NCI-H82 (cell line): ENCODE measurements at places on chromosomes 2 and 18.

DNA sequence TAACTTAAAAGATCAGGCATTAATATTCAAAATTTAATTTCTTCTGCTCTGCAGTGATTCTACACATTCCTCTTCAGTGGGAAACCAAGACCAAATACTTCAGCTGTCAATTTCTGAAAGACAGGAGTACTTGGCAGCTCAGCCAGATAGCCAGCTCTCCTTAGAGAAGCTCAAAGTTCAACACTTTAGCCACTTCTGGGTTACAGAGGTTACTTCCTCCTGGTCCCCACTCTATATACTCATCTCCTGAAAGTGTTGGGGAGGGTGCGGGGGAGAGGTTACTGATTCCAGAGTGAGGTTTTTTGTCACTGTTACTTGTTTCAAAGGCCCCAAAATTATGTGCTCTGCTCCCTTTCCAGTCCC lies 4.1 kb downstream of the CYTIP start:
- no peak for DNase-seq

- no peak for DNase-seq
Measured at GRCh38 chr2:214203214-214203613, 207.6 kb upstream of the VWC2L start.

DNA sequence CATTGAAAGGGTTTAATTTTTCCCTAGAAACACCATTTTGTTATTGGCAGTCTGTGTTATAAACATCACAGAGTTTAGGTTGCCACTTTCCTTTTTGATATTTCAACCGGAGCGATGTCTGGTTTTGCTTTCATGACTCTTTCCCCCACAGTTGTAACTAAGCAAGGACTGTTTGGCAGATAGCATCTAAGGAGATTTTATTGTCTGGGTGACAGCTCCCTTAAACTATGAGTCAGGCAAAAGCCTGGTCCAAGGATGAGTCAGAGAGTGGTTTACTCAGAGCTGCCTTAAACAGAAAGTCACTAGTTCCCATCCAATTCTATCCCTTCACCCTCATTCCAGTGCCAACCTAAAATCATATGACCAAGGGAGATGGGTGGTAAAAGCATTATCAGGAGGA lies 341.6 kb upstream of the VWC2L start:
- DNase-seq = peak; percentile 81

GRCh38 chr2:62672601-62673000 lies 32.9 kb upstream of the EHBP1 start:
- DNase-seq = no peak

DNA sequence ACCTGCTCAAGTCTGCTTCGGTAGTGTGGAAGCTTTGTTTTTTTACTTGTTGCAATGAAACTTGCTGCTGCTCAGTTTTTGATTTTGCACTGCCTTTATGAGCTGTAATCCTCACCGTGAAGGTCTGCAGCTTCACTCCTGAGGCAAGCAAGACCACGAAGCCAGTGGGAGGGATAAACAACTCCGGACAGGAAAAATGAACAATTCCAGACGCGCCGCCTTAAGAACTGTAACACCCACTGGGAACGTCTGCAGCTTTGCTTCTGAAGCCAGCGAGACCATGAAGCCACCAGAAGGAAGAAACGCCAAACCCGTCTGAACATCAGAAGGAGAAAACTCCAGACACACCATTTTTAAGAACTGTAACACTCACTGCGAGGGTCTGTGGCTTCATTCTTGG lies 245.7 kb upstream of the REG3G start:
- DNase-seq = peak; percentile 29

- DNase-seq = peak; percentile 16
Measured at GRCh38 chr18:6414723-6415417, at the start of gene L3MBTL4. Gene L3MBTL4 (minus strand): TSS chr18:6414911. CDS start chr18:6311625, 103,286 bp downstream.

DNA sequence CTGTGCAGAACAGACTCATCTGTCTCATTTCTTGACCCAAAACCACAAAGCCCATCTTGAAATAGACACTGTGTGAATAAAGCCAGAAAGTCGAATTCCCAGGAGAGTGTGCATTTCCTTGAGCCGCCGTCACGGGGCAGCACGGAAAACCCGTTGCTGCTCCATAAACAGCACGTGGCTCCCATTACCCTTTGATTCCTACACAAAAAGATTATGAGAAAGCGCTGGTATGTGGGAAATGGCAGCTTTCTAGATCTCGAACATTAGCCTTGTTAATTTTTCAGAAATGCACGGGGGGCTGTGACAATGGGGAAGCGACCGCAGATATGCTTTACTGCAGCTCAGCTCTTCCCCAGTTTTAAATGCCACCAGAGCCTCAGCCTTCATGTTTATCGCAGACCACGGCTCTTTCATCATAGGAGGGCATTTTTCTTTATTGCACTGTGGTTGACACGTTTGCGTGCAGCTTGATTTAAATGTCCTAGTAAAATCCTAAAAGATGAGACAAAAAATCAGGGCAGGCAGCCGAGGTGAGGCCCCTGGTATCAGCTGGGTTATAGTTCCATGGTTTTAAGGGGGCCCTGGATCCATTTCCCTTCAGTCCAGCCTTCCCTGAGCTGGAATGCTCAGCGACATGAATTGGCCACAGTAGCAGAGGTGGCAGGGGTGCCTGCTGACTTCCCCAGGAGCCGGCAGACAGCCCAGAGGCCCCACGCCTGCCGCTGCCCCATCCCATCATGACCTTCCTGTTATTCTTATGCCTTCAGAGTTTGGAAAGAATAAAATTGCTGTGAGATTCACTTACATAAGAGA lies 249.3 kb downstream of the NDUFA10 start:
- no peak for DNase-seq

- DNase-seq = no peak
Measured at GRCh38 chr2:134154246-134154645, 99.6 kb upstream of the MGAT5 start.

GRCh38 chr2:14751581-14751980 lies 119.1 kb downstream of the LRATD1 start:
- no peak for DNase-seq

DNA sequence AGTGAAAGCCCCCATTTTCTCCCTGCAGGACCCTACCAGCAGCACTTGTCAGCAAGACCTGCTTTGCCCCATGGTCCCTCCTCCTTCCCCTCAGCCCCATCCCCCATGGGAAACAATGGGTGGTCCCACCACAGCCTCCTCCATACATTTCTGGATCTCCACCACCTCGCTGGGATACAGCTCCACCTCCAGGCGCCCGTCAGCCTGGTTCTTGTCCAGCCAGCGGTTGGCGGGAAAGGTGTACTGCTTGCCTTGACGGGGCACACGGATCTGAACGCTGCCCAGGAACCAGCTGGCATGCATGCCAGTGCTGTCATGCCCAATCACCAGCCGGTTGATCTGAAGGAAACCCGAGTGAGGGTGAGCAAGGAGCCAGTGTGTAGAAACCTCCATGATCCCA lies 90.9 kb downstream of the LOXHD1 start:
- no peak for DNase-seq

- DNase-seq = no peak
Measured at GRCh38 chr18:3611313-3612090, 161.5 kb downstream of the TGIF1 start.

DNA sequence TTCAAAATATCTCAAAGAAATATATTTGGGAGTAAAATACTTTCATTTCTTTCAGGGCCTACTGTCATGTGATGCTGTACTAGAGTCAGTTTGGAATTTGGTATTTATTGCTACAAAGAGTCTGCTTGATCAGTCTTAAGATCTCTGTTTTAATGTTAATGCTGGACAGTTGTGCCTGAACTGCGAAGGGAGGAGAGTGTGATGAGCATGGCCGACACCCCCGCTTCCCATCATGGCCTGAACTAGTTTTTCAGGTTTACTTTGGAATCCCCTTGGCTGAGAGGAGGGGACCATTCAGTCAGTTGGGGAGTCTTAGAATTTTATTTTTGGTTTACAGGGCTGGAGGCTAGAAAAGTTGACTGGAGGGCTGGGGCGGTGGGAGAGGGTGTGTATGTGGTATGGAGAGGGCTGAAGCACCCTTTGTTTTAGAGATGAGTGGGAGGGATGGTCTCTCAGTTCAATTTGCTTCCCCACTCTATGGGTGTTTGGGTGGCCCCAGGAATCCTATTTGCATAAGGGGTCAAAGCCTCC lies 20.9 kb upstream of the TEX44 start:
- DNase-seq = no peak

- no peak for DNase-seq
Measured at GRCh38 chr2:177759443-177759842, 313.1 kb downstream of the PDE11A start.

- no peak for DNase-seq
Measured at GRCh38 chr2:225694664-225695063, 295.2 kb downstream of the NYAP2 start.

DNA sequence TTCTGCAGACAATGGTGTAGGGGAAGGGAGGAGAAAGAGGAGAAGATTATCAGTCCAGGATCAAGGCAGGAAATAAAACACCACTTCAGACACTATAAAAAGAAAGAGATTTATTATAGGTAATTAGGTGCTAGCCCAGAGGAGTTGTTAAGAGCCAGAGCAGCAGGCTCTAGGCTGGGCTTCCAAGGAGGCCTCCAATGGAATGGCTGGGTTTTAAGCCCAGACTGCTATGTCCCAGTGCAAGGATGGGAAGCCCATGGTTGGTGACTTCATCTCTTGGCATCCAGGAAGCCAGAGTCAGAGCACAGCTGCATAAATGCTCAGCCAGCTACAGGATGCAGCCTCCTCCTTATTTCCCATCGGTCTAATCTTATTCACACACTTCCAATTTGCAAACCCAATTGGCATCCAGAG lies 95.6 kb downstream of the LAMA3 start:
- DNase-seq = no peak

DNA sequence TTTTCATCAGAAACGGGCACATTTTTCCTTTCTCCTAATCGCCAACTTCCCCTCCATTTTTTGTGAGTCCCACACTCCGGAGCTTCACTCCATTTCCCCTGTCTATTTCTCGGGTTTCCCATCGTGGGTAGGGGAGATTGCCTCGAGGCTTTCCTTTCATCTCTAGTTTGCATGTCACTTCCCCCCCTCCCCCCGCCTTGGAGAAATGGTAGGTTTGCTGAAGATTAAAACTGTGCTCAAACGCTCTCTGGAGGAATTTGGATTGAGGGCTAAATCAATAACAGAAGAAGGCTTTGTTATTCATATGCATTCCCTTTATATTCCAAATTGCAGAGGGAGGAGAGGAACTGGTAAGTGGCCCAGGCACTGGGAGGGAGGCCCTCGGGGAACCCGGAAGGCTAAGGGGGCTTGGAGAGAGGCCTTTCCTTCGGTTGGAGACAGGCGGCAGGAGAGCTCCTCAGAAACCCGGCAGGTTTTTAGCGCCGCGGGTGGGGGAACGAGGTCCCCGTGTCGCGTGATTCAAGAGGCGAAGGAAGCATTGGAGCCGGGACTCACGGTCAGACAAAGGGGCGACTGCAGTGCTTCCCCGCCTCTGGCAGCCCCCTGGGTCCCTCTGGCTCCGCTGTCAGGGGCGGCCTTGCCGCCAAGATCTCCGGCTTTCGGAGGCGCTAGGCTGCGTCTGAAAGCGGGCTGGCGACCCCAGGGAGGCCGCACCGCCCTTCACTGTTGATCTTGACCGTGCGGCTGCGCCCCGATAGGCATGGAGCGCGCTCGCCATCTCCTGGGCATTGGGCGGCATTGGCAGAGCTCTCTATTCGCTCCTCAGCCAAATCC lies 2.4 kb upstream of the HOXD12 start:
- DNase-seq = peak; percentile 92

GRCh38 chr18:63897072-63897471 lies 9.6 kb downstream of the SERPINB2 start:
- DNase-seq = no peak

- DNase-seq = no peak
Measured at GRCh38 chr2:124211461-124211860, 186.4 kb downstream of the CNTNAP5 start.

DNA sequence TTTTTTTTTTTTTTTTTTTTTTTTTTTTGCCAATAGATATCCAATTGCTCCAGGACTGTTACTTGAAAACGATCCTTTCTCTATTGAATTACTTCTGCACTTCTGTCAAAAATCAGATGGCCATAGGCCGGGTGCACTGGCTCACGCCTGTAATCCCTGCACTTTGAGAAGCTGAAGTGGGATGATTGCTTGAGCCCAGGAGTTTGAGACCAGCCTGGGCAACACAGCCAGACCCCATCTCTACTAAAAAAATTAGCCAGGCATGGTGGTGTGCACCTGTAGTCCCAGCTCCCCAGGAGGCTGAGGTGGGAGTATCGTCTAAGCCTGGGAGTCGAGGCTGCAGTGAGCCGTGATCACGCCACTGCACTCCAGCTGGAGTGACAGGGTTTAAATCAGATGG lies 4.3 kb upstream of the CHCHD5 start:
- DNase-seq = no peak

- peak; percentile 22 for DNase-seq
Measured at GRCh38 chr18:7872569-7872968, 305.5 kb downstream of the PTPRM start.

DNA sequence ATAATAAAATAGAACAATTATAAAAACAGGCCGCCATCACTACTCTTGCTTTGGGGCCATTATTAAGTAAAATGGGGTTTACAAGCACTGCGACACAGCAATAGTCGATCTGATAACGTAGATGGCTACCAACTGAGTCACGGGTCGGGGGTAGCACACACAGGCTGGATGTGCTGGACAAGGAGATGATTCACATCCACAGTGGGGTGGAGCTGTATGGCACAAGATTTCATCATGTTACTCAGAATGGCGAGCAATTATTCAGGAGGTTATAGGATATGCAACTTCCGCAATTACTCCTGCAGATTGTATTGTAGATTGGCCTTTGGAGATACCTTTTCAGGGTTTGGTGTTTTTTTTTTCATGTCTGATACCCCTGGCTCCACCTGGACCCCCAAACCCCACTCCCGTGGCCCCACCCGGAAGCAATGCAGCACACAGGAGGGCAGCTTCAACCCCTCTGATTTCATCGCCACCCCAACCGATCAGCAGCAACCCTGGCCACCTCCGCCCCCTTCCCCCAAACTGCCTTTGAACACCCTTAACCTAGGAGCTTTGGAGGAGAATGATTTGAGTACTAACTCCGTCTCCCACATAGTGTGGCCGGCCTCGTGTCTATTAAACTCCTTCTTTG lies 21.4 kb upstream of the MLPH start:
- DNase-seq = no peak

- DNase-seq = peak; percentile 14
Measured at GRCh38 chr18:57026316-57026715, 120.6 kb upstream of the BOD1L2 start.

GRCh38 chr2:37168217-37168981 lies 11.6 kb upstream of the EIF2AK2 start:
- DNase-seq = peak; percentile 69

DNA sequence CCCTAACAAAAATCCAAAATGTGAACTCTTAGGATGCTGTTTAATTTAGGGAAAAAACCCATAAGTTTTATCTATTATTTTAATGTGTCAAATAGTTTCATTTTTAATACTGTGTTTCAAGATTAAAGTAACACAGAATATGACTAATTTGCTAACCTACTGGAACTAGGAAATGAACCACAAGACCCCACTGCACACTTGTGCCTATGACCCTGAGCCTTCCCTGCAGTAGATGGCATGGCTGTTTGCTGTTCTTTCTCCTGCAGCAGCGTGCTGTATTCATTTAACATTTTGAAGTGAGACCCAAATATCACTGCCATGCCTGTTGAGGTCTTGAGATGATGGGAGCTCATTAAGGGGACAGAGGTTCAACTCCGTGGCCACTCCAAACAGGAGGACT lies 565.2 kb upstream of the NRP2 start:
- DNase-seq = no peak
